ENCODE measurements at places on chromosomes 4 and X. TPM values are rescaled to one million over a fixed set of nuclear protein-coding genes. Genes with fewer than 3 reads are reported as not detected.
A peak's percentile ranks its signal among the peaks of the same experiment; 100 is the strongest.

GRCh38 chr4:140213116-140213515 is 59.1 kb upstream of the MAML3 start:
- H3K27ac ChIP-seq: no peak overlapping the region
- DNase-seq: no peak
- H3K36me3 ChIP-seq: no peaks in the 10 kb centered on the region
- peaks cover 13% of the 10 kb centered on the region for H3K27me3 ChIP-seq
- H3K4me1 ChIP-seq: no peaks in the 10 kb centered on the region

DNA sequence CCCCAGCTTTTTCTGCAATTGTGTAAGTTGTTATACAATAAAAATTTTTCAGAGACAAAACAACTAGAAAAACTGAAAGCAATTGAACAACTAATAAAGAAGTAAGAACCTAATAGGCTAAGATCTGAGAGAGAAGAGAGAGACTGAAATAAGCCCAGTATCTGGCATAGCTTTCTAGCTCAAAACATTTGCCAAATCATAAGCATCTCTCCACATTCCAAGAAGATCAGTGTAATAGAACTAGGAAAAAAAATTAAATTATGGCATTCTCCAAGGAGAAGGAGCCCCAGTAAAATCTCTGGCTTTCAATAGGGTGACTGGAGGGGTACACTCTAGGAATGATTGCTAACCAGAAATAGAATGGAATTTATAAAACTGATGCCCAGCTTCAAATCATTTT is 19.0 kb upstream of the PPP3CA start:
- no peak overlapping the region for H3K4me3 ChIP-seq
- no peaks in the 10 kb centered on the region for H3K27me3 ChIP-seq
- no peaks in the 10 kb centered on the region for H3K36me3 ChIP-seq
- H3K4me1 ChIP-seq: no peaks in the 10 kb centered on the region
- H3K27ac ChIP-seq: no peak overlapping the region

DNA sequence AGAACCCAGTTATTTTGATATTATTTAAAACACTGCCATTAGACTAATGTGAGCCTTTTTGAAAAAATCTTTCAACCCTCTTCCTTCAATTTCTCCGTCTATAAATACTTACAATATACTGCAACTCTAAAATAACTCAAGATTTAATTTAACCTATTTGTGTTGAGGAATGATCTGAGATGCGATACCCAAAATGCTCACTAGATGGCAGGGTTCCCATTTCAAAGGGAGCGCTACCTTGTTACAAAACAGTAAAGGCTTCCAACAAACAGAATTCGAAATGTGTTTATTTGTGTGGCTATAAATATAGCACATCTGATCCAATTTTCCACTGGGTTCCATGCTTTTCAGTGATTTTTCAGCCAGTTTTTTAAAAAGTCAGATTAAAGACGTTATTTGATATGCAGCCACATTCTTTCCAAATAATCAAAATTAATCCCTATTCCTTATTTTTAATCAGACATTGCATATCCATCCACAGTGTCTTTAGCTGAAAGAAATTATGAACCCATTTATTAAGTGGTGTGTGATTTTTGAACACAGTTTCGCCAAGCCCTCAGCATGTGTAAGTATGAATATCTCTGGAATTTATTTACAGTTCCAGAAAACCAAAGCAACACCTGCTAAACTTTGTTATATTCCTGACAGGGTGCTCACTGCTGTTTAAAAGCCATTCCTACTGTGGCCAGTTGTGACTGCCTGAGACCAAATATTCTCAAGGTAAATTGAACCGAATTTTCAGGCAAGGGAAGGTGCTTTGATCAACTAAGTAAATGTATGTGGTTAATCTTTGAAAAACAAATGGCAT is 668.0 kb upstream of the LCORL start:
- DNase-seq: no peak
- no peaks in the 10 kb centered on the region for H3K4me1 ChIP-seq
- H3K27ac ChIP-seq: no peak overlapping the region
- H3K4me3 ChIP-seq: no peak overlapping the region
- H3K27me3 ChIP-seq: no peaks in the 10 kb centered on the region
- H3K36me3 ChIP-seq: no peaks in the 10 kb centered on the region

DNA sequence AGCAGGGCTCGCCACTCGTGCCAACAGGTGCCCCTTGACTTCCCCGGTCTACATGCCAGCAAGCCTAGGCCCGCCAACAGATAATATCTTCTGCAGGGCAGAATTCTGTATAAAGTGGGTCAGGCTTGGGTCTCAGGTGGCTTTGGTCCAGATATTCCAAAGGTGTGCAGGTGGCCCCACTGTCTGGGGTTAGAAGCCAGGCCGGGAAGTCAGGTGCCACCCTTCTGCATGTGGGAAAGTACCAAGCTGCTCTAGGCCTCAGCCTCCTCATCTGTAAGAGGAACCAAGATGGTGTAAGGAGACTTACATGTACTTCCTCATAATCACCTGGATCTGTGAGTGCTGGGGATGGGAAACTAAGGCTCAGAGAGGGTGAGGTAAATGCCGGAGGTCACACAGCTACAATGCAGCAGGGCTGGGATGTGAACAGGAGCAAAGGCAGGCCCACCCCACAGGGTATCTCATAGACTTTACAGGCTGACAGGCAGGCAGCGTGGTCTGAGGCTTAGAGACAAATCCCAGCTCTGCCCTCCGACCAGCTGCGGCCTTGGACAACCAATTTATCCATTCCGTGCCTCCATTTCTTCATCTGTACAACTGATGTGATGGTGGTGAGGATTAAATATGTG is 35.9 kb downstream of the WDR1 start:
- no peak overlapping the region for H3K27ac ChIP-seq
- H3K4me3 ChIP-seq: no peak overlapping the region
- no peaks in the 10 kb centered on the region for H3K27me3 ChIP-seq

DNA sequence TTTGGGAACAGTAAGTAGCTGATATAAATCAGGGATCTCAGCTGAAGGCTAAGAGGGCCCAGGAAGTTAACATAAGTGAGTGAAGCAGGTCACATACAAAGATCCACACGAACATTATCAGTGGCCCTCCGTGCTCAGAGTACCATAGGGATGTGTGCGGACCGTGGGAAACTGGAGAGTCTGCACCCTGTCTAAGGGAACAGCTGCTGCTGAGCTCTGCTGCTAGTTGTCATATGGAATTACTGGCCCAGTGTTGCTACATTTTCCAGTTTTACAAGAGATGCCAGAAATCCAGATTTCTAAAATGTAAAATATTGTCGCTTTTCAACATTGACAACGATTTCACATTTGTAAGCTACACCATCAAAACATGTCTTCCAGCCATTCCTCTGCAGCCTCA is 90.5 kb downstream of the RTL5 start:
- peaks cover 6% of the 10 kb centered on the region for H3K36me3 ChIP-seq
- peaks cover 3% of the 10 kb centered on the region for H3K4me1 ChIP-seq
- no peak overlapping the region for H3K27ac ChIP-seq
- no peak overlapping the region for H3K4me3 ChIP-seq
- no peaks in the 10 kb centered on the region for H3K27me3 ChIP-seq

- H3K4me1 ChIP-seq: peaks cover 77% of the 10 kb centered on the region
- peak; percentile 81 for DNase-seq
- no peaks in the 10 kb centered on the region for H3K27me3 ChIP-seq
Observed at GRCh38 chr4:7649741-7650531, 215.2 kb upstream of the PSAPL1 start.

GRCh38 chr4:22070256-22070655 is 121.7 kb upstream of the KCNIP4 start:
- H3K27ac ChIP-seq: no peak overlapping the region
- DNase-seq: no peak
- H3K36me3 ChIP-seq: no peaks in the 10 kb centered on the region

DNA sequence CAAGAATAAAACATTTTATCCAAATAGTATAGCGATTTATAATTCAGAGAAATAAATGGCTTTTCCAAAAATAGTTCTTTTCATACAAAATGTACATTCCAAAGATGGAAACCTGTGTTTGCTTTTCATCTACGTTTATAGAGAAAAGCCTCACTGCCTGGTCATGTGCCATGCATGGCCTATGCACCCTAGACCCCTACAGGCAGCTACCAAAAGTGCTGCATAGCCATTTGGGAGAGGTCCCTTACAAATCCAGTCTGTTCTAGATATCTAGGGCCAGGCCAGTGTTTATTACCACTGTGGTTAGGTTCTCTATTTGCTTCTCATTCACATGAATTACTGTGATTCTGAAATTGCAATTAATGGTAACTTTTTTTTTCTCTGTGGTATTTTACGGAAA is 17.2 kb downstream of the HMGB2 start:
- H3K27me3 ChIP-seq: no peaks in the 10 kb centered on the region
- H3K36me3 ChIP-seq: peaks cover 5% of the 10 kb centered on the region
- H3K27ac ChIP-seq: no peak overlapping the region
- H3K4me1 ChIP-seq: no peaks in the 10 kb centered on the region
- DNase-seq: no peak
- no peak overlapping the region for H3K4me3 ChIP-seq

- no peak overlapping the region for H3K27ac ChIP-seq
- H3K36me3 ChIP-seq: no peaks in the 10 kb centered on the region
- no peak for DNase-seq
- no peak overlapping the region for H3K4me3 ChIP-seq
- H3K4me1 ChIP-seq: peaks cover 5% of the 10 kb centered on the region
- no peaks in the 10 kb centered on the region for H3K27me3 ChIP-seq
Observed at GRCh38 chr4:81789741-81790399, 318.2 kb upstream of the RASGEF1B start.

- H3K36me3 ChIP-seq: no peaks in the 10 kb centered on the region
- no peaks in the 10 kb centered on the region for H3K4me1 ChIP-seq
- H3K4me3 ChIP-seq: no peak overlapping the region
- H3K27ac ChIP-seq: no peak overlapping the region
Observed at GRCh38 chrX:6029014-6029413, 199.7 kb downstream of the NLGN4X start.

- no peak for DNase-seq
- peak overlapping the region; percentile 88 for H3K4me3 ChIP-seq
- peaks cover 25% of the 10 kb centered on the region for H3K4me1 ChIP-seq
- H3K27me3 ChIP-seq: no peaks in the 10 kb centered on the region
- H3K27ac ChIP-seq: peak overlapping the region; percentile 80
Observed at GRCh38 chrX:10015723-10016518, 48.8 kb downstream of the CLDN34 start.

- no peaks in the 10 kb centered on the region for H3K4me1 ChIP-seq
- H3K36me3 ChIP-seq: no peaks in the 10 kb centered on the region
- H3K27ac ChIP-seq: no peak overlapping the region
- no peak overlapping the region for H3K4me3 ChIP-seq
- no peak for DNase-seq
Observed at GRCh38 chrX:144494074-144494473, 610.2 kb downstream of the UBE2NL start.

DNA sequence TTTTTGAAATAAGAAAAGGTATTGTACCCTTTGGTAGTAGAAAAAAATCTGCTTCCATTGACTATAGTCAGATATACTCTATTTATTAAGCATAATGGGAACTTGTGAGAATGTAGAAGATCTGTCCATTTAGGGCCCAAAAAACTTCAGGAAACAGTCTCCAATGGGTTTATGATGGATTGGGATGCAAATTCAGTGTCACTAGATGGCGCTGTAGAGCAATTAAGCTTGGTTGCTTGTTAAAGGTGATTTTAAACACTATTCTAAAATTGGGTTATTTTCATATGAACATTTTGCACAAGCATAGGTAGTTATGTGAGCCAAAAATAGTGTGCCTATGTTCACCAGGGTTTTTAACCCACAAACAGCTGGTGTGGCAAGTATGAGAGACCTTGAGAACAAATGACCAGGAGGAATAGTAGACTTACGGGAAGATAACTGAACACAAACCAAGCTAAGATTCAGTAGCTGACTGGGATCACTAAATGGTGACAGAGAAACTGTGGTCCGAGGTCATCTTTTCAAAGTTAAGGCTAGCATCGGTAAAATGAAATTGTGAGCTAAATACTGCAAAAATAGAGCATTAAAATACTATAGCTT is 80.3 kb upstream of the LSM6 start:
- no peak overlapping the region for H3K27ac ChIP-seq
- no peaks in the 10 kb centered on the region for H3K4me1 ChIP-seq
- peaks cover 25% of the 10 kb centered on the region for H3K27me3 ChIP-seq

DNA sequence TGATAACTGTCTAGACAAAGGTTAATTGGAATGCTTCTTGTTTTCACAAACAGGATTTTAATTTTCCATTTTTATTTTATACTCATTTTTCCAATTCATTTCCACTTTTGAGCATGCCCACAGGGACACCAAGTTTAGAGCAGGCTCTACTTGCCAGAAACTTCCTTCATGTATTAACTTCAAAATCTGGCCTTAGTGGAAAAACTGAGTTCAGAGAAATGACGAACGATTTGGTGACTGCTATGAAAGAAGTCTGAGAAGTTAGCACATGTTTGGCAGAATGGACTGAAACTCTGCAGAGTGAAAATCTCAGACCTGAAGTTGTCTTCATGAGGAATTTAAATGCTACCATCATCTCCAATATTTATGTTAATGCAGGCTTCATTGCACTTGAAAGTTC is 214.1 kb downstream of the THOC2 start:
- no peak overlapping the region for H3K4me3 ChIP-seq
- peaks cover 15% of the 10 kb centered on the region for H3K36me3 ChIP-seq
- H3K27ac ChIP-seq: no peak overlapping the region
- DNase-seq: no peak
- H3K4me1 ChIP-seq: no peaks in the 10 kb centered on the region

- H3K4me3 ChIP-seq: peak within 1 kb of the TSS; percentile 93
- peaks cover 20% of the 10 kb centered on the region for H3K4me1 ChIP-seq
Observed at GRCh38 chrX:54920610-54921426, at the start of gene TRO. TSS of gene TRO (plus strand) at chrX:54920824. CDS start at chrX:54922247, 1,423 bp downstream.

GRCh38 chrX:7953446-7953845 is 26.2 kb upstream of the PNPLA4 start:
- H3K4me1 ChIP-seq: peaks cover 4% of the 10 kb centered on the region
- no peak for DNase-seq
- H3K4me3 ChIP-seq: no peak overlapping the region
- H3K36me3 ChIP-seq: no peaks in the 10 kb centered on the region
- H3K27me3 ChIP-seq: peaks cover 10% of the 10 kb centered on the region
- no peak overlapping the region for H3K27ac ChIP-seq

DNA sequence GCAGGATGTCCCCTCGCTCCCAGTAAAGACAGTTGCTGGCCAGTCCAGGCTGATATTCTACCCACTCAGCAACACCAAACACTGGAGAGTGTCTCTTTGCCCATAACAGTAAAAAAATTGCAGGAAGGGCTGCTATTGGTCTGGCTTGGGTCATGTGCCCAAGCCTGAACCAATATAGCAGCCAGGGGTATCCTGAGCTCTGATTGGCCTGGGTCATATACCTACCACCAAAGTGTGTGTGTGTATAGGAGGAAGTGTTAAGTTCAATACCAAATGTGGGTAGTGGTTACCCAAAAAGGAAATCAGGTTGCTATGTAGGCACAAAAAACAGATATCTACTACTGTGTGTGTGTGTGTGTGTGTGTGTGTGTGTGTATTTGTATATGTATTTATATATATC is 373.2 kb downstream of the BCOR start:
- no peak overlapping the region for H3K27ac ChIP-seq
- no peaks in the 10 kb centered on the region for H3K36me3 ChIP-seq
- H3K4me3 ChIP-seq: no peak overlapping the region
- no peak for DNase-seq
- no peaks in the 10 kb centered on the region for H3K4me1 ChIP-seq

The MAGEB10 gene
- total RNA-seq: not detected

The CLDN34 gene
- total RNA-seq: not detected

The MAGEA3 gene
- not detected for total RNA-seq

The UGT2B10 gene
- not detected for total RNA-seq

The SPON2 gene
- total RNA-seq: 1.5 TPM

The GDPD2 gene
- total RNA-seq: 0.17 TPM

The F8 gene
- total RNA-seq: 2.9 TPM

The KIT gene
- 0.78 TPM for total RNA-seq

The CFAP47 gene
- not detected for total RNA-seq

All from natural killer cell treated with Interleukin-12 subunit alpha and Interleukin-12 subunit beta and Interleukin-15 and Interleukin-18, amount 100 ng/mL, for 72 hours (primary cell).